CD8-positive, alpha-beta T cell (primary cell): ENCODE measurements at places on chromosomes 12 and 14.

DNA sequence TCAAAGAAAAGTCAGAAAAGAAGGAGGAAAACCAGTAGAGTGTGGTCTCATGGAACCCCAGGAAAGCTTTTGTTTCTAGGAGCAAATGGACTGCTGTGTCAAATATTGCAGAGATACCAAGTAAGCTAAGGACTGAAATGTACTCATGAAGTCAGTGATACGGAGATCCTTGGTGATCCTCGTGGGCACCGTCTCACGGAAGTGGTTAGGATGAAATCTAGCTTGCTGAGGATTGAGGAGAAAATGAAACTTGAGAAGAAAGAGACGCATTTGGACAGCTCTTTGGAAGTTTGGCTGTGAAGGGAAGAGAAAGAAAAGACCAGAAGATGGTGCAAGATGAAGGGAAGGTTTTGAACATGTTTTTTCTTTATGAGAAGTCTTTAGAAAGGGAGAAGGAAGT lies 104.0 kb upstream of the CCND2 start:
- DNase-seq, result no peak

GRCh38 chr14:61524211-61524806 lies 171.0 kb upstream of the HIF1A start:
- no peak for DNase-seq

- no peak for DNase-seq
Measured at GRCh38 chr14:95286645-95287044, 33.1 kb downstream of the CLMN start.

GRCh38 chr12:21656905-21657325 lies 727 bp downstream of the LDHB start:
- peak; percentile 42 for DNase-seq

DNA sequence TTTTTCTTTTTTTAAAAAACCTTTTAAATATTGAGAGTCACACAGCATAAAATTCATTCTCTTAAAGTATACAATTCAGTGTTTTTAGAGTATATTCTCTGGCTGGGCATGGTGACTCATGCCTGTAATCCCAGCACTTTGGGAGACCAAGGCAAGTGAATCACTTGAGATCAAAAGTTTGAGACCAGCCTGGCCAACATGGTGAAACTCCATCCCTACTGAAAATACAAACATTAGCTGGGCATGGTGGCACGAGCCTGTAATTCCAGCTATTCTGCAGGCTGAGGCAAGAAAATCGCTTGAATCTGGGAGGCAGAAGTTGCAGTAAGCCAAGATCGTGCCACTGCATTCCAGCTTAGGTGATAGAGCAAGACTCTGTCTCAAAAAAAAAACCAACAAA lies 68.4 kb upstream of the BCAT1 start:
- DNase-seq, result no peak

- no peak for DNase-seq
Measured at GRCh38 chr12:65248656-65249633, 29.5 kb upstream of the MSRB3 start.
